ENCODE measurements at places on chromosomes 1 and 21.

DNA sequence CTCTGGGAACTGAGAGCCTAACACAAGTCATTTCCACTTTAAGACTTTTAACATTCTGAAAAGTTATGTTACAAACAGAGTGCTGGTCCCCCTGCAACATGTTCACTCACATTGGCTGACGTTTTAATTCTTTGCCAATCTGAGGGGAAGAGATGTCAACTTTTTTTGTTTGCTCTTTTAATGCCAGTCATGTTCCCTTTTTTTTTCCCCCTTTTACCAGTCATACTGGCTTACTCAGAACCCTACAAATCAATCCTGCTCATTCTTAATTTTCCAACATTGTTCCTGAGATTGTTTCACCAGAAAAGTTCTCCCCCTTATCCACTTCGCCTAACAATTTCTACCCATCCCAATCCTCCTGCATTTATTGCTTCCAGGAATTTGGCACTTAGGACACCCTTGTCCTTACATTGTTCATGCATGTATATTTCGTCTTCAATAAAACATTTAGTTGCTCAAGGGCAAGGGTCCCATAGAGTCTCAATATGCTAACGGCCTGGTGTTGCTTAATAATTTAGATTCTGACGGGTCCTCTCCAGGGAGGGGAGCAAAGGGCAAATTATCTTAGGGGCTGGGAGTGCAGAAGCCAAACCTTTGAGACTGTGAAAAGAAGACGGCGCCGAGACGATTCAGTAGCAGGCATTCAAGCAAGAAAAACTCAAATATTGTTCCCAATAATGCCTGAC is 624 bp upstream of the CR1L start:
- no peak for DNase-seq

DNA sequence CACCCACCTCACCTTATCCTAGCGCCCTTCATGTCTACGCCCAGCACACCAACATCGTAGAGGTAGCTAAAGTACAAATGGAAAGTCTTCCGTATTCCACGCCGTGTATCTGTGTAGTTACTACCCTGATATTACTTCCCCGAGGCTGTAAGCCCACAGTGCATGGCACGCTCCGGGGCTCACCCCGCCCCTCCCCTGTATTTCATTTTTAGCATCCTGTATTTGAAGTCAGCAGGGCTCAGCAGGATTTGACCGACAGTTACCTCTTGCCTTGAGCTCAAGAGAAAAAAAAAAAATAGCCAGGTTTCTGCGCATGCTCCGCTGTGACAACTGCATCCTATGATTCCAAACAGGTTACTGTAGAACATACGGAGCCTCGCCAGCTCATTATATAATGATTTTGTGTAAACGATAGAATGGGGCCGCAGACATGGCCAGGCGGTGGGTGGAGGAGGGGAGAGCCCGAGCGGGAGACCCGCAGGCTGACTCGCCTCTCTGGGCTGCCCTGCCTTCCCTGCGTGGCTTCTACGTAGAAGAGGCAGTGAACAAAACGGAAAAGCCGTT is 1.3 kb downstream of the ABCG1 start:
- peak; percentile 66 for DNase-seq

DNA sequence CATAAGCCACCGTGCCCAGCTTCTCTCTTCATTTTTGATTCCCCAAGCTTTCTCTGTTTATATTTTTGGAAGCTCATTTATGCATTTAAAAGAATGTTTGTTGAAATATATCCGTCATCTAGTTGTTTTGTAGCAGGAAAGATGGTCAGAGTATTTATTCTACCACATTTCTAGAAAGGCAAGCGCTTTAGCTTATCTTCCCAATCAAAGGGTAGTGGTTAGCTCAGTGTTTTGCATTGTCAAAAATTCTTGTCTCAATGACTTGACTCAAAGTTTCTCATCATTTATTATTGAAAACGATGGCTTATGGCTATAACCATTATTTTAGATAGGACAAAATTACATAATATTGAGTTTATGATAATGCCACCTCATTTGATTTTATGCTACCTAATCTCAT is 116.1 kb upstream of the ZP4 start:
- no peak for DNase-seq

DNA sequence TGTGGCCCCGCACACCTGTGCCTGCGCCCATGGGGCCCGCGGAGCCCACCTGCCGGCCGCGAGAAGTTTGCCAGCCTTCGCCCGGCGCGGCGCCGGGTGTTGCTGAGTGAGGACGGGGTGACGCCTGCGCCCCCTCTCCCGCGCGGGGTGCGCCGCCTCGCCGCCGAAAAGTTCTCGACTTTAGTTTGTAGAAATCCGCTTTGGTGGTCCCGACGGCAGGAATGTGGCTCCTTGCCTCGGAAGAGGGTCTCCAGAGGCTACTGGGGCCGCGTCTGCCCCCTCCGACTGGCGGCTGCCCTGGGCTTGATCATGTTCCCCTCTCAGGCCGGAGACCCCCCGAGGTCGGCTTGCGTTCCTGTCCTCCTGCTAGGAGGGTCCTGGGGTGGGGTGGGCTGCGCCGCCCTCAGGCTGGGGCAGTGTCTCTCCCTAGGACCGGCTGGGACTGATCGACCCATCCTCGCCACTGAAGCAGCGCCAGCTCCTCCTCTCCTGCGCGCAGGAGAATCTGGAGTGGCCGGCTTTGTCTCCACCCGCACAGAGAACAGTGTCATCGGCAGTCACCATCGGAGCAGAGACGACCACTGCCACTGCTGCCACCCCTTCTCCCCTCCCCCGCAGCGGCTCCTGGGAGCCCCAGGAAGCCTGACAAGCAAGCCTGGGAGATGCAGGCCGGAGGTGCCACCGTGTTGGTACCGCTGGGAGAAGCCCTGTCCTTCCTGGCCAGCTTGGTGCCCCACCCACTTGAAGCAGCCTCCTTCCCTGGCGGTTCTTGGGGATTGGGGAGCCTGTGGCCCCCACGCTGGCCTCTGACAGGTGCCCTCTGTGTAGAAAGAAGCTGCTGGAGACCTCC is 553 bp upstream of the SLC30A2 start:
- DNase-seq, result no peak

- DNase-seq, result no peak
Observed at GRCh38 chr1:178277793-178278530, 184.1 kb downstream of the RASAL2 start.

DNA sequence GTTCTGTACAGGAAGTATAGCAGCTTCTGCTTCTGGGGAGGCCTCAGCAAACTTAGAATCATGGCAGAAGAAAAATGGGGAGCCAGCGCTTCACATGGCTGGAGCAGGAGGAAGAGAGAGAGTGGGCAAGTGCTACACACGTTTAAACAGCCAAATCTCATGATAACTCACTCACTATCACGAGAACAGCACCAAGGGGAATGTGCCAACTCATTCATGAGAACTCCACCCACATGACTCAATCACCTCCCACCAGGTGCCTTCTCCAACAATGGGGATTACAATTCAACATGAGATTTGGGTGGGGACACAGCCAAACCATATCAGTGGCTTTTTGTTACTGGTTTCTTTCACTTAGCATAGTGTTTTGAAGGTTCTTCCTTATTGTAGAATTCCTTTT is 138.6 kb downstream of the SYT14 start:
- no peak for DNase-seq

DNA sequence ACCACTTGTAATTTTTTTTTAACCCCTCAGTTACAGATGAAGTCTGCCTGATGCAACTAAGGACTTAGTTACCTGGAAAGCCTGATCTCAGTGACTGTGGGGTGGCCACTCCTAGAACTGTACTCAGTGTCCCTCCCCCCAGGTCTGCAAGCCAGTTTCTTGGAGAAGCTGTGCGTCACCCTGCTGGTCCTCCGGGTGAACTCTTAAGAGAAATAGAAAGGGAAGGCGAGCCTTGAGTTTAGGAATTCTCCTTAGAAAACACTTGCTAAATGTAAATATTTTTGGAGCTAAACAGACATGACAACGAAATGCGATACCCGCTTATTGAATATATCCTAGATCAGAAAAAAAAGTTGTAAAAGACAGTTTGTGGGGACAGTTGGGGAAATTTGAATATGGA is 730 bp downstream of the SLC16A4 start:
- no peak for DNase-seq

- DNase-seq, result no peak
Observed at GRCh38 chr1:171715813-171716251, 26.0 kb downstream of the VAMP4 start.

GRCh38 chr1:61781151-61781550 is 38.9 kb downstream of the PATJ start:
- DNase-seq, result no peak

GRCh38 chr1:7912145-7912544 is 28.5 kb downstream of the TNFRSF9 start:
- no peak for DNase-seq

DNA sequence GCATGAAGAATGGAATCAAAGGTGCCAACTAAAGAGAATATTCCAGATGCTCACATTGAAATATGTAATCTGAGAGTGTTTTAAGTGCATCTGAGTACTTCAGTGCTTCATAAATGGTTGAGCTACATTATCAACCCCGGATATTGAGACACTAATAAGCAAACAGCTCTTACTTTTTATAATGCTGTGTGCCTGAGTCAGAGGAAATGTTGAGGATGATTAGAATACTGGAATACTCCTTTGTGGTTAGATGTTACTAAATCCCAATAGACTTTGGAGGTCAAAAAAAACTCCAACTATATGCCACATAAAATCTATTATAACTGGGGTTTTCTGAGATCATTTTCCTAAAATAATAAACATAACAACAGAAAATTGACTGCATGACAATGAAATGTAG is 12.5 kb upstream of the KCNA3 start:
- DNase-seq, result no peak

DNA sequence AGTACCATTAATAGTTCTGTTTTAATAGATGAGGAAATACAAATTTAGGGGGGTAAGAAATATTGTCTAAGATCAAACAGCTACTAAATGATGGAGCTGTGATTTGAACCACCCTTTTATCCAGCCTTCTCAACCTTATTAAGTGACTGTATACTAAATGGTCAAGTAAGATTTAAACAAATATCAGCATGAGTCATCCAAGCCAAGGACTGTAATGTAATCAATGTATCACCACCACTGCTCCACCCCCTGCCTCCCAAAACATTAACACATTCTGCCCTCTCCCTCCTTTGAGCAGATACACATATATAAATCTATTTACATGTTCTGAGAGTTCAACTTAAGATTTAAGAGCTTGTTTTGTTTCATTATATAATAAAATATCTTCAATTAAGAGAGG is 58.9 kb downstream of the LRRC40 start:
- DNase-seq, result no peak

DNA sequence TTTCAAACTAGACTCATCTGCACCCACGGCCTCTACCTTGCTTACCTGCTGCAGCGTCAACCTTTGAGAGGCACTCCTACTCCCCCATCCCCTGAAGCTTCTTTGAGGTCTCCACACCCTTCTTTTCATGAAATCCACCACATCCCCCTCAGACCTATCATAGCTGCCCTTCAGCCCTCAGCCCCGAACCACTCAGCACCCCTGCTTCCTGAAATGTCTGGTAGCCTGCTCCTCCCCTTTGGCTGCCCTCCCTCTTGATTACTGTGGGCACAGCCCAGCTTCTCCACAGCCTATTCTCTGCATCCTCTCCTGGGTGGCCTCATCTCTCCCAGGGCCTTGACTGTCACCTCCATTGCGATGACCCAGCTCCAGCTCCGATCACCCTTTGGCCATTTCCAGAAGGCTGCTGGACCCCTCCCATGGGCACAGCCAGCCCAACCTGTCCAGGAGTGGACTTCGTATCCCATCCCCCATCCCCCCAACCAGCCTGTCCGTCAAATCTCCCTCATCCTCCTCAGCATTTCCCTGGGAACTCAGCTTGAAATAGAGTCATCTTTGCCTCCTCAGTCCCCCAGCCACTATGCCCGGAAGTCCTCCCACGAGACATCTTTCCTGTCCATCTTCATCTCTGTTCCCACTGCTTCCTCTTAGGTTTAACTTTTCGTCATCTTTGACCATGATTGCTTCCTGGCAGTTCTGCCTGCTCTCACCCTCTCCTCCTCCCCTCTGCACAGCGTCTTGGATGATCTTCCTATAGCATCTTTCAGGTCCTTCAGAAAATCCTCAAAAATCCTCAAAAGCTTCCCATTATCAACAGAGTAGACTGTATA is 6.1 kb upstream of the ADORA1 start:
- DNase-seq, result no peak

DNA sequence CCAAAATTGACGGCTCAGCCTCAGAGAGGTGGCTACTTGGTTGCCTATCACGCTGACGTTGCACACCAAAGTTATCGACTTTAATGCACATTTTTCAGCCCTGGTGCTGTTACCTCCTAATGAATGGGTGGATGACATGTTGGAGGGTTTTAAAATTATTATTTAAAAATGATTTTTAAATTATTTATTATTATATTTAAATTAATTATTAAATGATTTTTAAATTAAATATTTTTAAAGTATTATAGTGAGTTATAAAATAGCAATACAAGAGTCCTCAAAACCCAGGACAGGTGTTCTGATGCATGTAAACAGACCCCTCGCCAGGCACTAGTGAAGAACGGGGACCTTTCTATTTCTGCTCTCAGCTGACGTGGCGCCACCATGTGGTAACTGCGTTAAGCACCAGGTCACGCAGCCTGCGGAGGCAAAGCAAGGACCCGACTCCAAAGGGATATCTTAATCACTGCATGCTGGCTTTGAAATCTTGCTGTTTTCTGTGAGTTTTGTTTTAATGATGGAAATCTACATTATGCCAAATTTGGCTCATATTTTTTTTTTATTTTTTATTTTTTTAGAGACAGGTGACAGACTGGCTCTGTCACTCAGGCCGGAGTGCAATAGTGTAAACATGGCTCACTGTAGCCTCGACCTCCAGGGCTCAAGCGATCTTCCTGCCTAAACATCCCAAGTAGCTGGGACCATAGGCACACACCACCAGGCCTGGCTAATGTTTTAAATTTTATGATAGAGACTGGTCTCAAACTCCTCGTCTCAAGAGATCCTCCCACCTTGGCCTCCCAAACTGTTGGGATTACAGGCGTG is 22.6 kb downstream of the CASP9 start:
- DNase-seq, result no peak

DNA sequence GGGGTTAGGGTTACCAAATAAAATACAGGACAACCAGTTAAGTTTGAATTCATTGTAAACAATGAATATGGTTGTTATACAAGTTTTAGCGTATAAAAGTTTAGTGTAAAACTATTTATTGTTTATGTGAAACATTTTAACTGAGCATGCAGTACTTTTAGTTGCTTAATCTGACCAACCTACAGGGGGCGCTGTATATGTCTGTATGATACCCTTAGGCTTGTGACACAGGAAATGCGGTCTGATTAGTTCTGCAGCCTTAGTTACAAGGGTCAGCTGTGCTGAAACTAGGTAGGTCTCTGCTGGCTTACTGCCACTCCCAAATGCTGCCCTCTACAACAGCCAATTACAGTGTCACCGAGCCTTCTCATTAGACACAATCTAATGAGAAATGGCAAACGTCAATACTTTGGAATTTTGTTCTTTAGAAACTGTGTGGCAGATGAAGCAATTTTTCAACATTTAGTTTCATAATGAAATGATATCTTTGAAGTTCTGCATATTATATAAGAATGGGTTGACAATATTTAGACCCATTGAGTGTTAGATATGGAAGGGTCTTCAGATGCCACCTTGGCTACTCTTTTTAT is 56.2 kb downstream of the NTNG1 start:
- no peak for DNase-seq
